ENCODE measurements at places on chromosomes 5 and 9. TPM values are rescaled to one million over a fixed set of nuclear protein-coding genes. Genes with fewer than 3 reads are reported as not detected.

MRPS2 gene
- total RNA-seq, result 33.8 TPM

TTC23L gene
- total RNA-seq, result not detected

HRH2 gene
- 13.7 TPM for total RNA-seq

ARL14EPL gene
- not detected for total RNA-seq

ROPN1L gene
- 7.5 TPM for total RNA-seq

TAF11L5 gene
- total RNA-seq, result not detected

C1QTNF2 gene
- not detected for total RNA-seq

HMGXB3 gene
- 41.6 TPM for total RNA-seq

SH3RF2 gene
- total RNA-seq, result 0.38 TPM

EQTN gene
- not detected for total RNA-seq

GRCh38 chr9:86943201-86944113 lies 3.8 kb downstream of the GAS1 start:
- DNase-seq, result no peak

GRCh38 chr5:36494841-36495601 lies 111.4 kb upstream of the SLC1A3 start:
- no peak for DNase-seq

DNA sequence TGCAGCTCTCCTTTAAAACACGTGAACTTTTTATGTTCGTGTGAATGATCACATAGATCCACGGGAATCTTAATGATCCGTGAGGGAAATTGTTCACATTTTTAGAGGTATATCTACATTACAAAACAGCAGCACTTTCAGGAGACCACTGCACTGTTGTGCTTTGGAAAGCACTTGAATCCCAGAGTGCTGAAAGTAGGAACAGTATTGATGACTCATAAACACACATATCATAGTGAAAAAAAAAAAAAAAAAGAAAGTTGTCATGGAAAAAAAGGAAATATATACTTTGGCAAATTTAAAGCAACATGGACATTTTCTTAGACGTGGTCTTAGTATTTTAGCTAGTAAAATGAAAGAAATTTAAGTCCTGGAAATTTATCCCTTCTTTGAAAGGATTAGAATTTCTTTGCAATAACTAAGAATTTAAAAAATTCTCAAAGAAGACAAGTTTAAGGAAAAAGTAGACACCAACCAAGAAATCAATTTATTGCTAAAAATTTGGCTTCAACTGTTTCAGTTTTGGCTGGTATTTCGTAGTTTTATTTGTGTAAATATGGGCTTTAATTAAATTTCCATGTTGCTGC lies 55.4 kb downstream of the ADGRV1 start:
- DNase-seq, result no peak

DNA sequence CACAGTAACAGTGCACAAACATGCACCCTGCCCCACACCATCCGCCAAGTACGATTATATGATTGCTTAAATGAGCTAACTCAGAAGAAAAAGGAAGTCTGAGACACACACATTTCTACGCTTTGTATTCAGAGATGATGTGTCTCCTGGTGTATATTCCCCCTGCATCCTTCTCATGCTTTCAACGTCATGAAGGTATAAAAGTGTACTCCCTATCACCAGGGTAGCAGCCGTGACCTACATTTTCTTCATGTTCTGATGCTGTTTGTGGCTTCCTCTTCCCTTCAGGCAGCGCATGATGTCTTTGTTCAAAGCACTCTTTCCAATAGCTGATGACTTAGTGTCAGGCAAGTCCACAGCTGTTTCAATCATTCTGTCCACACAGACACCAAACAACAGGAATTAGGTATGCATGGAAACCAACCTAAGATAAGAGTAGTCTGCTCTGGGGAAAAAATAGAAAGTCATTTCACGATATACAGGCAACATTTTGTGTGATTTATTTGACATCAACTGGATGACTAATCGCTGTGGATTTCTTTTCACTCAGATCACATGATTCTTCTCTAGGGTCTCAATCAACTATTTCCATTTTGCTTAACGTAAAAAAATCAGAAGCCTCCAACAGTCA lies 269.4 kb upstream of the PTGER4 start:
- DNase-seq, result peak; percentile 76

- DNase-seq, result no peak
These were observed 453 bp downstream of the RASGEF1C start for GRCh38 chr5:180208435-180209081.

DNA sequence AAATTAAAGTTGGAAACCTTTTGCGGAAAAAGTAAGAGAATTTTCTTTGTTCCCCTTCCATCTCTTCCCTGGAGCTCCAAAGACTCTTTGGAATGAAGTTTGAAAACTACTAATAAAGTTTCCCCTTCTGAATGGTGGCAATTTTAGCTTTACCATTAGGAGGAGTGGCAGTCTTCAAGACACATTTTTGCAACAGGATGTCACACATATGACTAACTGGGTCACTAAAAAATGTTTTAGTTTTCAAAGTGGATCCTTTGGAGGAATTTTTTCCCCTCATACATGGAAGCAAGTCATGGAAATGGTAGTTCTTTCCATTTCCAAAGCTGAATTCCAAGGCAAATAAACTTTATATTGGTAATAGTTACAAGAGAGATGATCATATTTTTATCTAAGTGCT lies 15.6 kb downstream of the FBXO4 start:
- DNase-seq, result no peak

DNA sequence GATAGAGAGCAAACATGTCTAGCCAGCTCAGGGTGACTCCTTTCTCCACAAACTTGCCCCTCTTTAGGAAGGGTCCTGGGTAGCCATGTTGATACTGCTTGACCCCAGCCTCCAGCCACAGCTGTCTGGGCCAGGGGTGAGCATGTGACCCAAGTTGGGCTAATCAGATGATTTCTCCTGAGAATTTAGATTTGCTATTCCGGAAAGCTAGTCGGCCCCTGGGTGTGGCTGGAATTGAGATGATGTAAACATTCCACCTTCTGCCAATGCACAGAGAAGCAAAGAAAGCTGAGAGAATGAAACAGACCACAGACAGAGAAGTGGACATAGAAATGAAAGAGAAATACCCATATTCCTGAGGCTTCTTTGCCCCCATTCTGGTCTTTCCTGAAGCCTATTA lies 17.8 kb upstream of the B4GALT1 start:
- DNase-seq, result no peak

- DNase-seq, result no peak
These were observed 11.4 kb upstream of the NRARP start for GRCh38 chr9:137313326-137313936.

- DNase-seq, result no peak
These were observed 1.7 kb upstream of the PTPDC1 start for GRCh38 chr9:94082553-94082952.

DNA sequence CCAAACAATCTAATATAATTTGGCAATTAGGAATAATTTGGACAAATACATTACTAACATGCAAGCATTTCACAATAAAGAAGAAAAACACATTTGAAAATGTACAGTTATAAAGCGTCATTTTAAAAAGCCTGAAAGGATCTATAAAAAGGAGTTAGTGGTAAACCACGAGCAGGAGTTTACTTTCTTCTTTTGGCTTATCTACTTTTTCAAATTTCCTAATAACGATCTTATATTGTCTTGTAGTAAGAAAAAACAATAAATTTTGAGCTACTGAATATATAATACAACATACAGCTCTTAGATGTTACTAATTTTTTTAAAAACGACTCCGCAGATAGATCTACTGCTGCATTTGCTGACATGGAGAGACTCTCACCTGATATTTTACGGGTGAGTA lies 79.9 kb downstream of the SMIM23 start:
- no peak for DNase-seq

DNA sequence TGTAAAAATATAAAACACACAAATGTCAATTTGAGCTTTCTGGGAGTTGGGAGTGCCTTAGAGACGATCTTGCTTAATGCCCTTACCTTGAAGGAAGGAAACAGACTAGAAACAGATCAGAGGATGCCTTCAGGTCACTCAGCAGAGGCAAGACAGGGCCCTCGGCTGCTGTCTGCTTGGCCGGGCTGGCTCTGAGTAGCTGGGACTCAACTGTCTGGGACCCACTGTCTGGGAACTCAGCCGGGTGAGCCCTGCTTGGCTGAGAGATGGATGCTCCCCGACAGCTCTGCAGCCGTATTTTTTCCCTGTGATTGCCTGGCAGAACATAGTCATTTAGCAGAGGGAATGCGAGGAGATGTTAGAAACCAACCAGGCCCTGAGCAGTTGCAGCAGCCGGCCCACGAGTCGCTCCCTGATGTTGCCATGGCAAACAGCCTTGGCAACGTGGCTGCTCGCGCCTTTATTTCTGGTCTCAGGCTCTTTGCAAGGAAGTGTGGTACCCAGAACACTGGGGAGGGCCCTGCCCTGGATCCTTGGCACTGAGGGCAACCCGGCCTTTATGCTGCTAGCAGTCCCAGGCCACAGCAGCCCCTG lies 10.9 kb downstream of the PPARGC1B start:
- no peak for DNase-seq

GRCh38 chr5:156354571-156354970 lies 27.6 kb downstream of the SGCD start:
- no peak for DNase-seq

GRCh38 chr9:114501796-114502682 lies 3.2 kb downstream of the WHRN start:
- DNase-seq, result no peak

DNA sequence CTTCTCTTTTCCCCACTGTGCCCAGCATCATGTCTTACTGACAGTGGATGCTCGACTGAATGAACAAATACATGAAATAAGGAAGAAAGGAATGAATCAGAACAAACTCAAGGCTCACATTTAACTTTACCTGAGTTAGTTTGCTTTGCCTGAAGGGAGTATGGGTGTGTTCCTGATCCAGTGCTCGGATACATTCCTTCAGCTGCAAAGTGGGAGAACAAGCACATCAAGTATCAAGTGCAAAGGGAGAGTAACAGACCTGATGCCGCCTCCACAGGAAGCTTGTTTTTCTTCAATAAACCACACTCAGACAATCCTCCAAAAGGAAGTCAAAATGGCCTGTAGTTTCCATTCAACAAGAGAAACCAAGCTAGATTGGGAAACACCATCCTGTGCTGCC lies 66.1 kb downstream of the KIF24 start:
- no peak for DNase-seq

DNA sequence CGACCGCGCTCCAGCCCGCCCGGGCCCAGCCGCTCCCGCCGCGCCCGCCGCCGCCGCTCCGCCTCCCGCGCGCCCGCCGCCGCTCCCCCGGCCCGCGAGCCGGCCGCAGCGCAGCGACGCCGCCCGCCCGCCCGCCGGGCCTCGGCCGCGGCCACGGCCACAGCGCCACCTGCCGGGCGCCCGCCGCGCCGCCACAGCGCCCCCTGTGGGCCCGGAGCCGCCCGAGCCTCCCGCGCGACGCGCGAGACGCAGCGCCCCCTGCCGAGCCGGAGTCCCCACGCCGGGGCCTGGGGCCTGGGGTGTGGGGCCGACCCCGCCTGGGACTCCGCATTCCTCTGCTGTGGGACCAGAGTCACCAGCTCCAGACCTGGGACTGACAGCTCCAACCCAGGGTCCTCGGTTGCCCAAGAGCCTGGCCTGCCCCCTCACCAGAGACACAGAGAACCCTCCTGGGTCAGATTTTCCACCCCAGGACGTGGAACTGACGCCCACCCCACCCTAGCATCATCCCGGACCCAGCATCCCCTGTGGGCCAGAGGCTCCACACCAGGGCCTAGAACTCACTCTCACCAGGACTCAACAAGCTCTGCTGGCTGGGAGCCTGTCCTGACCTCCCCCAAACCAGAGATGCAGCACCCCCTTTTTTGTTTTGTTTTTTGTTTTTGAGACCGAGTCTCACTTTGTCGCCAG lies at the start of gene RAPGEF1:
TSS of gene RAPGEF1 (minus strand) at position 118 of the 690 bp plus-strand sequence. CDS start 246 bp downstream, outside the sequence.
- peak; percentile 85 for DNase-seq

DNA sequence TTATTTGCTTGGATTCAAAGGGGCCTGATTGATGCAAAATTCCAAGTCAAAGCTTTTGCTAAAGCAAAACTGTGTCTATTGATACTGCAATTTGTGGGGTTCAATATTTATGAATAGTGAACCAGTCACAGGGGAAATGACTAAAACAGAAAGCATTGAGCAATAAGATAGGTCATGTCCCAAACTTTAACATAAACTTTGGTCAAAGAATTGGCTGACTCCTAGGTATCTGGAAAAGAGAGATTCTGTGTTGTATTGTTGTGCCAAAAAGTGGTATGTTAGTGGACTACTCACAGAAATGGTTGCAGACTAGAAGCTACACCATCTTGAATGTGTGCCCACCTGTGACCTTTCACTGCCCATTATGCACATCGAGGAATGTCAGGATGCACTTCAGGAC lies 585.5 kb upstream of the RGMB start:
- DNase-seq, result no peak
